ENCODE measurements at places on chromosomes 7 and 10. TPM values are rescaled to one million over a fixed set of nuclear protein-coding genes. Genes with fewer than 3 reads are reported as not detected.

GRCh38 chr7:37912756-37913155 is 3.9 kb downstream of the SFRP4 start:
- no peak for DNase-seq

DNA sequence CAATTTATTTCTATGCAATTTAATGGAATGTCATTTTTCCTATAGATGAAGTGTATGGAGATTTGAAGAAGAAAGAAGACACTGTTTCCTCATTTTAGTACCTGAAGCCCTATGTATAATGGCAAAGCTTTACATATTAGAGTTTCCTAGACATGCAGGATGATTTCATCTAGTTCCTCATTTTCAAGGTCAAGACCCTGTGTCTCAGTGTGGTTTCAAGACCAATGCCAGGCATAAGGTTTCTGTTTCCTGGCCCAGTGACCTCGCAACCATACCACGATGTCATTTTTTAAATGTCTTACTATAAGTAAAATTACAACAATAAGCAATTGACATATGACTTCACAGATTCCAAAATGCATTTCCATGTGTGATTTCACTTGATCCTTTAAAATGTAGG is 336.5 kb upstream of the PRKCQ start:
- DNase-seq: no peak

GRCh38 chr10:112262546-112262945 is 20.7 kb upstream of the TECTB start:
- no peak for DNase-seq

The FAM221A gene
- total RNA-seq: 2.8 TPM

The BMS1 gene
- 13.8 TPM for total RNA-seq

- DNase-seq: peak; percentile 78
These were observed 55.1 kb downstream of the CYCS start for GRCh38 chr7:25069900-25070443.

DNA sequence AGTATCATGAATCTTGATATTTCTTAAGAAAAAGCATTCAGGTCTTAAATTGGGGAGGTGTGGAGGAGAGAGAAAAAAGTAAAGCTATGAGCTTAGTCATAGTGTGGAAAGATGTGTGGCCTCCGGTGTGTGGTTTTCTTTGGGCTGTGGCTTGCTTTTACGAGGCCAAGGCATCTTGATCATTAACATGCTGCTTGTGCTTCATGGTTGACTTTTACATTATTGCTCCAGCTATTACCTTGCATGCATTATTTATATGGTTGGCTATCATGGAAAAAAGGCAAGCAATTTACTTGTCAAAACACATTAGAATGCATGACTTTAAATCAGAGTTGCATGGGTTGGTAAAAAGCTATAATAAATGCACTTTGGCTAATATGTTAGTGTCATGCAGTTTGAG is 300.7 kb upstream of the ADARB2 start:
- no peak for DNase-seq

GRCh38 chr7:150479023-150479716 is 28.7 kb downstream of the GIMAP8 start:
- DNase-seq: peak; percentile 71

Data from CD4-positive, alpha-beta T cell (primary cell).